Activated CD4-positive, alpha-beta T cell treated with anti-CD3 and anti-CD28 coated beads, Interleukin-2, amount 10 ng/mL, durations not matched to agents 24 days and 14 days (primary cell): ENCODE measurements at places on chromosomes 11 and 22.

DNA sequence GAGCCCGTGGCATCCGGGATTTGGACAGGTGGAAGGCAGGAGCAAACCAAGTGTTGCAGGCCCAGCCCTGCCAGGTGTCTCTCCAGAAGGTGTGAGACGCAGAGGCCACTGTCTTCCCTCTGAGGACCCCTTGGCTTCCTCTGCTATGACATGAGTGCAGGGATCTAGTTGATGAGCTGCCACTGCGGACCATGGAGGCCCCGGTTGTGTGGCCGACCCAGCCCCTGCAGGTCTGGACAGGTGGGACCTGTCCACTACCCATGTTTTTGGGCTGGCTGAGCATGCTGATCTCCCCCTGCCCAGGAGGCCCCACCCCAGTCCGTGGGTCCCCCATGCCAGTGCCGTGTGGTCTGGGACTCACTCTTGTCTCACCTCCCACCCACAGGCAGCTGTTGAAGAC, 22.9 kb downstream of the PRR5 start:
- no peak for DNase-seq

- no peak for DNase-seq
These were observed 43.8 kb downstream of the MAP6 start for GRCh38 chr11:75625021-75625420.

GRCh38 chr11:102263379-102264003, 53.8 kb upstream of the BIRC3 start:
- no peak for DNase-seq

- DNase-seq, result no peak
These were observed 424.6 kb downstream of the BUD13 start for GRCh38 chr11:116348226-116348625.

DNA sequence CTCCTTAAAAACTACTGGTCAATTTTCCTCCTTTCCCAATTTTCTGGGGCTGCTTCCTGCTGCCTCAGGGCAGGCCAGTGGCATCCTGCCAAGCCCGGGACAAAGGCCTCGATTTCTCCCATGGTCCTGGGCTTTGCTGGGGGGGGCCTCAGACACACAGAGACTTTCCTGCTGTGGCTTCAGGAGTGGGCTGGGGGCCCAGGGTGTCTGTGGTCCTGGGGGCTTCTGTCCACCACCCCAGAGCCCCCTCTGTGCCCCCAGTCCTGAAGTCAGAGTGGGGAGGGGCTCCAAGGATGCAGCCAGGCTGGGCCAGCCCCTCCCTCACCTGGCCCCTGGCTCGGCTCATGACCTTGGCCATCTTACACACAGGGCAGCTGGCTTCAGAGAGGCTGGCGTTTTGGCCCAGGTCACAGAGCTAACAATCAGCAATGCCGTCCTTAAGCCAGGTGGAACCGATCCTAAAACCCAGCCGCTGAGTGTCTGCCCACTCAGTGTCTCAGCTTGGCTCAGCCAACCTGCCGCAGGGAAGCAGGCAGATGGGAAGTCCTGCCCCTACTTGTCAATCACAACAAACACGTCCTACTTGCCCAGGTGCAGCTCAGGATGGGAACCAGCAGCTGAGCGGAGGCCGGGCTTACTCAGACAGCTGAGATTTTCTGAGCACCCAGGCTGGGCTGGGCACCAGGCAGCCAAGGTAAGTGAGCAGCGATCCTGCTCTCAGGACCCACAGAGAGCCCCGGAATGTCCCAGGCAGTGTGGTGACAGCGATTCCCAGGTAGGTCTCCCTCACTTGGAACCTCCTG, 34.6 kb downstream of the OSBPL5 start:
- no peak for DNase-seq

GRCh38 chr22:44351685-44352377, 39.1 kb upstream of the SHISAL1 start:
- DNase-seq, result no peak

- no peak for DNase-seq
These were observed 43.3 kb downstream of the CCDC83 start for GRCh38 chr11:85898456-85898855.
